ENCODE measurements at places on chromosomes 5 and 9.

GRCh38 chr5:35924950-35925722 is 13.3 kb downstream of the CAPSL start:
- peak; percentile 88 for DNase-seq

DNA sequence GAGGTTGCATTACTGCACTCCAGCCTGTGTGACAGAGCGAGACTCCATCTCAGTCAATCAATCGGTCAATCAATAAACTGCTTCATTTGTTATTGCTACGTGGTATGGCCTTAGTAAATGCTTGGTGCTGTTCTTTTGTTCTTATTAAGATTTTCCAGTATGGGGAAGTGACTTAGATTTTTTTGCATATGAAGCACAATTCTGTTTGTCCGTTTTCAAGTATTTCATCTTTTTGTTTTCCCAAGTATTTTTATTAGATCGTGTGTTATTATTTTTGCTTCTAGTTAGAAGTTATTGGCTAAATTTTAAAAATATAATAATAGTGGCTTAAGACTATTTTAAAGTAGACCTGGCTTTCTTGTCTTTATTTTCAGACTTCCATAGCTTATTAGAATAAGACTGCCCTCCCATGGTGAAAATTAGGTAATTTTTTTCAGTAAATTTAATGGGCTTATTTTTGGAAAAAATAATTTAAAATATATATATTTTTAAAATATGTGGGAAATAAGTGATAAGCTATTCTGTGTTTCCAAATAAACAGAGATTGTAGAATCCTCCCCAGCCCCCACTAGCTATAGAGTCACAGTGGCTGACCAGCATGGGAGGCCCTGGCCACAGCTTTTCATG is 14.7 kb upstream of the OMD start:
- no peak for DNase-seq

- DNase-seq: no peak
These were observed 68.5 kb upstream of the NAA35 start for GRCh38 chr9:85872463-85872862.

GRCh38 chr5:66666778-66667177 is 70.6 kb downstream of the MAST4 start:
- no peak for DNase-seq

GRCh38 chr5:90161414-90161813 is 248.1 kb downstream of the CETN3 start:
- DNase-seq: no peak

- no peak for DNase-seq
These were observed 1.8 kb upstream of the ENG start for GRCh38 chr9:127856094-127856728.

- DNase-seq: no peak
These were observed 155.1 kb downstream of the BNC2 start for GRCh38 chr9:16715404-16715803.

- no peak for DNase-seq
These were observed 47.5 kb downstream of the DBH start for GRCh38 chr9:133683586-133684120.

DNA sequence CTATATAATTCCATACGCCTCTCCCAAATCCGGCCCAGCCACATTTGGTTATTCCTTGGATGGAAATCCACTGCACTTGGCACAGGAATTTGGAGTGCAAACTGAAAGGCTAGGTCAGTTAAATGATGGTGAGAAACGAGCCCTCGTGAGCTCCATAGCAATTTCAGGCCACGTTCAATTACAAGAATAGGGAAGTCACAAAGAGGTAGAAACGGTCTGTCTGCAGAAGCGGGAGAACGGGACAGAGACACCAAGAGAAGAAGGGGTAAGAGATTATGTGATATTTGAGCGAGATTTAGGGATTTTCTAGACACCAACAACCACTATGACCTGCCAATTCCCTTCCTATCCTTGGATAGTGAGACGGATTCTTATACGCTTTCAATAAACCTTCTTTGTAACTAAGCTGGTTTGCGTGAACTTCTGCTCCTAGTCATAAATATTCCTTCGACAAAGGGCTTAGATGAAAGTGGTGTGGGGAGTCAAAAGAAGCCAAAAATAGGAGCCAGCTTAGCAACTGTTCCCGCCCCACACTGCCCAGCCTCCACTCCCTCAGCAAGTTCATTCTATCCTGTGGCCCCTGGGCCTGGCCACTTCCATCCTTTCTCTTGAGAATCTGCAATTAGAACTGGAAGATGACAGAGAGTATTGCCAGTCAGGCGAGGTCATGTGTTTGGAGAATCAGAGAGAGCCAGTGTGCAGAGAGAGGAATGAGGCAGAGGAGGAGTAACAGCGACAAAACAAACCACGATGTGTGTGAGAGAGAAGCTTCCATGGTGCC is 118.4 kb downstream of the ZNF608 start:
- DNase-seq: no peak

GRCh38 chr9:79705704-79706103 is 133.9 kb downstream of the TLE4 start:
- DNase-seq: no peak

DNA sequence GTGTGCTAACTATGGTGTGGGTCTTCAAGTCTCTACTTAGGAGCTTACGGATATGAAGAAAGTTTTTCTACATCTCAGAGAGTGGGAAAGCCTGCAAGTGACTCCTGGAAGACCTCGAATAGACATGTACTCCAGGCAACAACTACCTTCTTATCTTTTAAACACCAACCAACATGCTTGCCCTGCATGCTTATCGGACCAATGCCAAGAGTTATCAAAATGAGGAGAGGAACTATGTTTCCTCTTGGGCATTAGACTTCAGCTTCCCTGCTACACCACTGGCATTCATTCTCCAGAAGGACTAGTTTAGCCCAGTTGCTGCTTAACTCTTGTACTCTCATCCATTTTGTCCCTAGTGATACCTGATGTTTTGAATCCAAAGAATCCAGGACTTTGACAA is 74.7 kb upstream of the MAN2A1 start:
- DNase-seq: no peak

GRCh38 chr9:130488621-130489330 is 44.0 kb downstream of the ASS1 start:
- no peak for DNase-seq

GRCh38 chr5:1048861-1049838 is 40.5 kb downstream of the NKD2 start:
- DNase-seq: no peak

Measured in brain (organoid and tissue), 16 donors.